Panc1 (cell line): ENCODE measurements at places on chromosomes 5 and 9.

DNA sequence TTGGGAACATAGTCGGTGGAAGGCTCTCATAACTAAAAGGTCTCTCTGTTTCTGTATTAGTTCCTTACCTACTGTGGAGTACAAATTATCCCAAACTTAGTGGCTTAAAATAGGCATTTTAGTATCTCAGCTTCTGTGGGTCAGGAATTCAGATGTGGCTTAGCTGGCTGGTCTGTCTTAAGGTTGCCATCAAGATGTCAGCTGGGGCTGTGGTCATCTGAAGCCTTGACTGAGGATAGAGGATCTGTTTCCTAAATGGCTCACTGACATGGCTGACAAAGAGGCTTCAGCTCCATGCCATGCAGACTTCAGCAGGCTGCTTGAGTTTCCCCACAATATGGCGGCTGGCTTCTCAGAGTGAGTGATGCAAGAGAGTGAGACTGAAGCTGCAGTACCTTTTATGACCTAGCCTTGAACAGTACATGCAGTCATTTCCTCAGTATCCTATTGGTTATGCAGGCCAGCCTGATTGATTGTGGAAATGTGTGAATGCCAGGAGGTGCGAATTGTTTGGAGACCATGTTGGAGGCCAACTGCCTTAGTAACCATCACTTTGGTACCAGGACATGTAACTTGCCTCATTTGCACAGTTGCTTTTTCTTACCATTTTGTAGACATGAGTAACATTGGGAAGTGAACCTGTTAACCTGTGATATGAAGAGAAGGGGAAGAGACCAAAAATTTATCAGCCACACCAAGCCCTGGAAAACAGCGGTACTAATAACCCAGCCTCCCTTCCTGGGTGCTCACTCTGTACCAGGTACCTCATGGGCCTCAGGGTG is 152.8 kb upstream of the IER5L start:
- DNase-seq = no peak

GRCh38 chr5:75052192-75053053 is at the start of gene GCNT4:
GCNT4 (minus strand) TSS chr5:75052558; CDS start chr5:75030037, 22,521 bp downstream.
- no peak for DNase-seq

GRCh38 chr9:131475956-131476776 is 26.6 kb upstream of the POMT1 start:
- no peak for DNase-seq

GRCh38 chr5:39774605-39775004 is 349.8 kb upstream of the DAB2 start:
- DNase-seq = no peak

GRCh38 chr5:150132740-150133139 is 22.9 kb downstream of the PDGFRB start:
- no peak for DNase-seq

DNA sequence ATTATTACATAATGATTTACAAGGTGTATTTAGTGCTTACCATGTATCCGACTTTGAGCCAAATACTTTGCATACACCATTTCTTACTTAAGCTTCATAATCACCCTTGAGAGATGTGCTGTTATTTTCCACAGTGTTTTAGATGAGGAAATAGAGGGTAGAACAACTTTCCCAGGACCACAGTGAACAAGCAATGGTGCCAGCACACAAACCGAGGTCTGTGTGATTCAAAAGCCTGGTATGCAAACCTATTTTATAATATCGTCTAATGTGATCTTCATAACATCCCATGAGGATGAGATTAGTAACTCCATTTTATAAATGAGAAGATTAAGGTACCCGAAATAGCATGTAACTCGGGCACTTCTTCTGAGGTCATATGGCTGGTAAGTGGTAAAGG is 294.7 kb downstream of the NSG2 start:
- DNase-seq = no peak

DNA sequence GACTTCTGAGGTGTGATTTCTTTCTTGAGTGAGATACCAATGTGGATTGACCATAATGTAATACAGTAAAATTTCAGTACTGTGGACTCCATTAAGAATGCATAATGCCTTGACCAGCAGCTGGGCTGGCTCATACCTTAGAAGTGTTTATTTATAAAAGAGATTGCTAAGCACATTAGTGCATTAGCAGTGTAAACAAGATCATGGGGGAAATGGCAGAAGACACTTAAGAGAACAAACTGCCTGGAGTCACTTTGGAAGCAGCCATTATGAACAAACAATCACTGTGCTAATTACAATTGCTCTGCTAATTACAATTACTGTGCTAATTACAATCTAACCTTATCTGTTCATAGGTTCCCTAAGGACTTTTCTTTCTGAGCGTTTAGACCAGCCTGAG is 104.2 kb downstream of the TRIM32 start:
- no peak for DNase-seq
